ENCODE measurements at places on chromosomes 11 and 22. TPM values are rescaled to one million over a fixed set of nuclear protein-coding genes. Genes with fewer than 3 reads are reported as not detected.

The RPS6KA4 gene
- 16.4 TPM for total RNA-seq

The SHANK2 gene
- 40.0 TPM for total RNA-seq

The MMP27 gene
- not detected for total RNA-seq

The OR2AT4 gene
- 10.1 TPM for total RNA-seq

The MRGPRX4 gene
- 0.96 TPM for total RNA-seq

The TCF20 gene
- 15.2 TPM for total RNA-seq

The CARNS1 gene
- total RNA-seq: 1.2 TPM

The ZP1 gene
- 0.96 TPM for total RNA-seq

The ZNF74 gene
- total RNA-seq: 12.5 TPM

The MMP7 gene
- total RNA-seq: 23.8 TPM

- no peak for DNase-seq
Observed at GRCh38 chr11:115134926-115135325, 369.3 kb downstream of the CADM1 start.

DNA sequence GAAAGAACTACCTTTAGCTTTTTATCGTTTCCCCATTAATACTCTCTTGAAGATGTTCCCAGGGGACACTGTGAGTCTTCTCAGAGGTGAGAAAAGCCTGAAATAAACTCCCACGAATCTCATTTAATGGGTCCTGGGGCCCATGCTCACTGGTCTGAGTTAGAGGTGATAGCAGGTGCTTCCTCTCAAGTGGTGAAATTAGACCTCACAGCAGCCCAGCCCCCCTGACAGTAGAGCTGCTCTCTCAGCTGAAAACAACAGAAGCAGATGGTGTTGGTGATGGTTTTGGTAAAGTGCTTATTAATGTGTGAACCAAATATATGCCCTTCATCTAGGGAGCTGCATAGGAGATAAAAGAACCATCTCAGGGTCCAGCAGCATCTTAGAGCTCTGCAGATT, 76.8 kb upstream of the VPREB1 start:
- DNase-seq: no peak

DNA sequence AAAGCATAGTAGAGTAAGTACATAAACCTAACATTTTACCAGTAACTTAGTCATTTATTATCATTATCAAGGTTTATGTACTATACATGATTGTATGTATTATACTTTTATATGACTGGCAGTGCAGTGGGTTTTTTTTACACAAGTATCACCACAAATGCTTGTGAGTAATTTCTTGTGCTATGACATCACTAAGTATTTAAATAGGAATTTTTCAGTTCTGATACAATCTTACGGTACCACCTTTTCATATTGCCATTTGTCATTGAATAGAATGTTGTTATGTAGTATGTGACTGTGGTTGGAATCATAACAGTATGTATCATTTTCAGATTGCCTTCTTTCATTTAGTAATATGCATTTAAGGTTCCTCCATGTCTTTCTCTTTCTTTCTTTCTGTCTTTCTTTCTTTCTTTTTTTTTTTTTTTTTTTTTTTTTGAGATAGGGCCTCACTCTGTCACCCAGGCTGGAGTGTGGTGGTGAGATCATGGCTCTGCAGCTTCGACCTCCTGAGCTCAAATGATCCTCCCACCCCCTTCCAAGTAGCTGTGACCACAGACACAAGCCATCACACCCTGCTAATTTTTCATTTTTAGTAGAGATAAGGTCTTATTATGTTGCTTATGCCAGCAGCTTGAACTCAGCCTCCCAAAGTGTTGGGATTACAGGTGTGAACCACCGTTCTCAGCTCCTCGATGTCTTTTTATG, 18.6 kb downstream of the ATM start:
- no peak for DNase-seq

DNA sequence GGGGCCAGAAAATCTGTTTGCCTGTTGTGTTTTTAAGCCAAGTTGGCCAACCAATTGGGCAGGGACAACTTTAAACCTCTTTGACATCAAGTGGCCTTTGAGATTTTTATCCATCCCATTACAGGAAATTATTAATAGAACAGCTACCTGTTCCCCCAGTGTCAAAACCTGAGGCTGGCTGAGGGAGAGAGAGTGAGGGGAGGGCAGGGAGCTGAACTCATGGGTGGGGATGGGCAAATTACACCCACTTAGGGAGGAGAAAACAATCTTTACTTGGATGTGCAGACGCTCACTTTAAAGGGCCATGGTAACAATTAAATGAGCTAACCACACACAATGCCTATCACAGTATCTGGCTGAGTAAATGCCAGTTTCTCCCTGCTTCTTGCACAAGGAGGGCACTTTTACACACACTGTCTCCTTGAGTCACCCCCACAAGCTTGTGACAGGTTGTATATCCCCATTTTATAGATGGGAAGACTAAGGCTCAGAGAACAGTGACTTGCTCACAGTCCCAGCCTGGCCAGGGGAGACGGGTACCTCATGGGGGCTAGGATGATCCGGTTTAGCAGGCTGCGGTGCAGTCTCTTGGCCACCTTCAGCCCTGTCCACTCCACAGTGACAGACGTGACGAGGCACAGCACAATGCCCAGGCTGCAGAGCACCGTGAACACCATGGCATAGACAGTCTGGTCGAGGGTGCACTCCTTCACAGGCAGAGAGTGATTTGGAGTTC, 17.8 kb upstream of the KCNJ11 start:
- DNase-seq: no peak

DNA sequence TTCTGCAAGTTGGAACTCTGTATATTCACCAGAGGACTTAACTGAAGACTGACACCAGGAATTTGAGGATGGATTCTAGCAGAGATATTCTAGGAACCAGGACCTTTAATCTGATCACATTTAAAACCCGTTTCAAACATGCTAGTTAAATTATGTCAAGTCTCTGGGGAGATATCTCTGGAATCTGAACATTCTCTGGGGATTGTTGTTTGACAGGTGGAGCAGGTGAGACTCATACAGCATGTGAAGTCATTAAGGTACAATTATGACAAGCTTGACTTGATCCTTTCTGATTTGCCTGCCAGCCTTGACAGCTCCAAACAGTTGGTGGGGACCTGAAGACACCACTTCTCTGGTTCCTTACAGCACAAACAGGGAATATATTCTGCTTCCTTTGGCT, 100.3 kb downstream of the FAT3 start:
- no peak for DNase-seq

- no peak for DNase-seq
Observed at GRCh38 chr11:121368364-121369240, 76.0 kb downstream of the SC5D start.

- DNase-seq: no peak
Observed at GRCh38 chr11:120034176-120034875, 103.6 kb downstream of the TRIM29 start.

GRCh38 chr11:132046288-132046865, 676.0 kb downstream of the NTM start:
- no peak for DNase-seq

- no peak for DNase-seq
Observed at GRCh38 chr11:78438298-78438975, 20.8 kb upstream of the GAB2 start.

DNA sequence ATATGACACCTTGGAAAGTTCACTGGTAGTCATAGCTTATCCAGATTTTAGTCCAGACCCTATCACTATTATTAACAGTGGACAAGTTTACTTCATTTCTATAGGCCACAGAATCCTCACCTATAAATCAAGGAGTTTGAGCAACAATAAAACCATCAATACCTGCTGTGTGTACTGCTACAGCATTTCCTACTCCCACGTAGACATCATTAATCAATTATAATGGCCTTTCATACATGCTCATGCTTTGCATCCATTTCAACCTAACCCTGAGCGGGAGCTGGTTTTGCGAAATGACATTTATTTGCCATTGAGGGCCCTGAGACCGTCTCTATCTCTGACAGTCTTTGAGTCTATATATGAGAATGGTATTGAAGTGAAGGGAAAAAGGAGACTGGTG, 312.3 kb downstream of the FAT3 start:
- no peak for DNase-seq

DNA sequence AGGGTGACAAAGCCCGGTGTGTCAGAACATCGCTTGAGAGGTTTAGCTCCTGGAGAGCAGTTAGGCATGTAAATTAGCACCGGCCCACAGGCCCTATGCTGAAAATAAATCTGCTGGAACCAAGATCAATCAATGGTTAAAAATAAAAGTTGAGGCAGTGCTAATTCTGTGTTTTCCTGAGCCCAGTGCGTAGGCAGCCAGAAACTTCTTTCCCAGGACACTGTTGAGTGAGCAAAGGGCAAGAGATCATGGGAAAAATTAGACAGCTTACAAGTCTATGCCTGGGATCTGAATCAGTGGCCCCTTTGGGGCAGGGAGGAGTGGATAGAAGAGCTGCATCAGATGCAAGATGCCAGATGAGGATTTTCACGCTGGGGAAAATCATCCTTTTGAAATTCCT, 539.2 kb downstream of the BUD13 start:
- DNase-seq: peak; percentile 42

- DNase-seq: peak; percentile 31
Observed at GRCh38 chr11:73950869-73951710, at the start of gene DNAJB13. DNAJB13 (plus strand) TSS chr11:73951026; CDS start chr11:73951070, 44 bp downstream.

DNA sequence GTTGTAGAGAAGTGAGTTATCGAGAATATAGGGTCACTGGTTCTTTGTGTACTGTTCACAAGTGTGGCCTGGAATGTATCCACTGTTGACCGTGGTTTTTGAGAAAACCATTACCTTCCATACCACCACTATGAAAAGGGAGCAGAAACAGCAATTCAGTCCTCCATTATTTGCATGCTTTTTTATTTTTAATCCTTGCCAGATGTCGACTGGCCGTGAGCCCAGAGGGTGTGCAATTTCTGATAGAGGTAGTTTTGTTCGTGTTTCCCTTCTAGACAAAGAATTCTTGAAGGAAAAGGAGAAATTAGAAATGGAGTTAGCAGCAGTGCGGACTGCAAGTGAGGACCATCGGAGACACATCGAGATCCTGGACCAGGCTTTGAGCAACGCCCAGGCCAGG, 81.7 kb downstream of the AMOTL1 start:
- DNase-seq: no peak

DNA sequence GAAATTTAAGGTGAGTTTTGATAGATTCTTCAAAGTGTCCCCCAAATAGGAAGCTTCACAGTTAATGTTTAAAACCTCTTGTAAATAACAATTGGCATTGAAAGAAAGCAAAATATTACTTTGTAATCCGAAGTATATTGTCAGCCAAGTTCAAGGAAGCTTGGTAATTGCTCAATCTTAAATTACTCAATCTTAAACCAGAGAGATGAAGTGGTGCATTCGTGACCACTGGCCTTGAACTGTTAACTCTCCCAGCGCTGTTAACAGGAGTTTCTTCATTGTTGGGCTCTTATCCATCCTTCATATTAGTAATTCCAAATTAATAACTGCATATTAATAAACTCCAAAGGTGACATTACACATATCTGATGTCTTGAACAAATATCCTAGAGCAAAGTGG, 20.6 kb upstream of the FDX1 start:
- no peak for DNase-seq

GRCh38 chr11:20261526-20261925, 101.3 kb upstream of the DBX1 start:
- DNase-seq: no peak

DNA sequence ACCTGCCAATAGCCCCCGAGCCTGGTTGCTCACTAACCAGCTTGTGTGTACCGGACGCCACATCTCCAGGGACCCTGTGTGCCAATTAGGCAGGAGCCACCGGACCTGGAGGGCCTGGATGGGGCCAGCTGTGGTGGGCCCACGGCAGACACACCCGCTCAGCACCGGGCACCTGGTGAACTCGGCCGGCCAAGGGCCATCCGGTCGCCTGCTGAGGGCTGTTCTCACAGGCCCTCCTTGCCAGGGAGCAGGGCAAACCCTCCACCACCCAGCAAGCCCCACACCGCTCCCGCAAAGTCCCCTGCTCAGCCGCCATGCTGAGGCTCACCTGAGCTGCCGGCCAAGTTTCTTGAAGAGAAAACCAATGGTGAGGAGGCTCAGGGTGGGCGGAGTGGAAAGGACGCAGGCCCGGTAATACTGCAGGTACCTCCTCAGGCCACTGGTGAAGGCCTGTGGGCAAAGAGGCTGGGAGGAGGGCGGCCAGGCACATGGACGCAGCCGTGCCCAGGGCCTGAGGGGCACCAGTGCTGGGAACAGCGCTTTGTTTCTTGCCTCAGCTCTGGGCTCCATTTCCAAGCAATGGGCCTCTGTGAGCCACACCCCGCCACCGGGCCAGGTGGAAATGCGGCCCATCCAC, 17.1 kb downstream of the TUBGCP6 start:
- no peak for DNase-seq

- DNase-seq: peak; percentile 59
Observed at GRCh38 chr11:14386895-14387480, 28.0 kb upstream of the RRAS2 start.

- no peak for DNase-seq
Observed at GRCh38 chr22:21052715-21053459, 7.1 kb downstream of the LRRC74B start.

GRCh38 chr22:45475851-45476514, 26.7 kb upstream of the FBLN1 start:
- DNase-seq: no peak

DNA sequence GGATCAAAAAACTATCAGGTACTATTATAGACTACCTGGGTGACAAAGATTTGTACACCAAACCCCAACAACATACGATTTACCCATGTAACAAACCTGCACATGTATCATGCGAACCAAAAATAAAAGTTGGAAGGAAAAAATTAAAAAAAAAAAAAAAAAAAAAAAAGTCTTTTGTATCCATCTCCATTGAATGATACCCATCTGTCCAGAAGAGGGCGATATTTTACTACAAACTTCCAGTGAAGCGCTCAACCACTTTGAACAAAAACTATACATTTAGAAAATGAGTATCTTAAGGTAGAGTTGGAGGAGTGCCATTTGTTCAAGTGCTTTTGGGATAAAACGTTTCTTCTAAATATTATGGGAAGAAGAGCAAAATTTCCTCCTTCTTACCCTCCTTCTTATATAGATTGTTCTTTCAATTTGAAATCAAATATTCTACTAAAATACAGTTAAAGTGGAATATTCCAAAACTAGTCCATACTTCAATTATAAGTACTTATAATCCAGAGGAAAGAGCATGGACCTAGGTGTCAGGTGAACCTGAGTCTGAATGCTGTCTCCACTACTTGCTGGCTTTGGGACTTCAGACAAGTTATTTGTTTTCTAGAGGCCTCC, 23.3 kb downstream of the ARL14EP start:
- DNase-seq: peak; percentile 78

- DNase-seq: peak; percentile 64
Observed at GRCh38 chr11:46363031-46363407, 15.8 kb downstream of the DGKZ start.

DNA sequence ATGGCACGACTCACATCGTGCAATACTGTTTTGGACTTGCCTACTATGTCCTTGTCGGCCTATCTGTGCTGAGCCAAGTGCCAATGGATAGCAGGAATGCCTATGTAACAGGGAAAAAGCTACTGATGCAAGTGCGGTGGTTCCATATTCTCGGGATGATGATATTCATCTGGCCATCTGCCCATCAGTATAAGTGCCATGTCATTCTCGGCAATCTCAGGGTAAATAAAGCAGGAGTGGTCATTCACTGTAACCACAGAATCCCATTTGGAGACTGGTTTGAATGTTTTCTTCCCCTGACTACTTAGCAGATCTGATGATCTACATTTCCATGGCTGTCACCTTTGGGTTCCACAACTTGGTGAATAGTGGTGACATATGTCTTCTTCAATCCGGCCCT, 20.1 kb downstream of the OOSP3 start:
- no peak for DNase-seq
